ENCODE measurements at places on chromosomes 6 and 20. TPM values are rescaled to one million over a fixed set of nuclear protein-coding genes. Genes with fewer than 3 reads are reported as not detected.

The OPRL1 gene
- total RNA-seq = 2.1 TPM

The SEMG1 gene
- total RNA-seq = not detected

The GHRH gene
- total RNA-seq = not detected

The LEMD2 gene
- total RNA-seq = 70.4 TPM

The HUS1B gene
- total RNA-seq = 1.8 TPM

The GPSM3 gene
- total RNA-seq = 7.5 TPM

The KCNG1 gene
- total RNA-seq = 6.3 TPM

The FNDC1 gene
- total RNA-seq = 0.64 TPM

The SRMS gene
- total RNA-seq = not detected

The HRH3 gene
- total RNA-seq = not detected

The TLDC2 gene
- total RNA-seq = 0.26 TPM

The LPA gene
- total RNA-seq = not detected

DNA sequence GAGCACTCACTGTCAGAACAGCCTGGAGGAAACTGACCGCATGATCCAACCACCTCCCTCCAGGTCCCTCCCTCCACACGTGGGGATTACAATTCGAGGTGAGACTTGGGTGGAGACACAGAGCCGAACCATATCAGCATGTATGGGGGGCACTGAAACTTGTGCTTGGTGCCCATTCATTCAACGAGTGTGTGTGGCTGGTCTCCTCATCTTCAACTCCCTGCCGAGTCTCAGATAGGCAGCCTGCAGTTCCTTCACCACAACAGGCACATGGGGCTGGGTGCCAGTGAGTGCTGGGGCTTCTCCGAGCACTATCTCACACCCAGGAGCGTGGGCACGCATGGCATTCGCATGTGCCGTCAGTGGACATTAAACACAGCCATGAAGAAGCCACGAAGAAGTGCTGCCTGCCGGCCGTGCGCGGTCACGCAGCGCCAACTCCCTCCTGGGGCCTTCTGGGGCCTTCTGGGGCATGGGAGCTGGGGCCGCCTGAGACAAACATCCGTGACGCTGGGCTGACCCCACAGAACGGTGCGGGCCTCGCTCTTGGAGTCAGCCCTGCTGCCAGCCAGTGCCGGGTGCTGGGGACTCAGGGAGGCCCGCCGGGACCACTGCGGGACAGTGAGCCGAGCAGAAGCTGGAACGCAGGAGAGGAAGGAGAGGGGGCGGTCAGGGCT is 714 bp upstream of the RTEL1 start:
- H3K27ac ChIP-seq = peak overlapping the region; percentile 94
- DNase-seq = no peak
- H3K4me1 ChIP-seq = peaks cover 30% of the 10 kb centered on the region

DNA sequence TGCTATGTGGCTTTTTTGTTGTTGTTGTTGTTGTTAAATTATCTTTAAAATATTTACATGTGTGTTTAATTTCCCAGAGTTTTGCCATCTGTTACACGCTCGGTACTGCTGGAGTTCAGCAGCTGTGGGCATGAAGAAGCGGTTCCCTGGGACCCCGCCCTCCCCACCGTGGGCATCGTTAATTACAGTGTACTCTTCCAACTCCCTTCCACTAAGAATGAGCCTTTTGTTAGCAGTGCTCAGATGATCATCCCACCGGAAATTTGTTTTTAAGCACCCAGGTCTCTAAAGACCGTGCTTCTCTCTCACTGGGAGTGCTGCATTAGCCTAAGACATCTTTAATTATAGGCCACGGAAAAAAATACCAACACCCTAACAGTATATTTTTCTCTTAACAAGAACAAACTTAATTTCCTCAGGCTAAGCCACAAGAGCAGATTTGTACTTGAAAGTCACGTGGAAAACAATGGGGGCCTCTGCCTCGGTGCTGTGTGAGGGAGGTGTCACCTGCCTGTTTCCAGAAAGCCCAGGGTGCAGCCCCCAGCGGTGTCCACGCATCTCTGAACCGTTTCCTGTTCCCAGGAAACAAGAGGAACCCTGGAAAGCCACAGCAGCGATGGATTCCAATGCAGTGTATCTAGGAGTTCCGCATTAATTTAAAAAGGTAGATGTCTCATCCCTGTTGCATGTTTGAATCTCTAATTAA is 113.3 kb upstream of the FRMD1 start:
- H3K27ac ChIP-seq = no peak overlapping the region
- no peaks in the 10 kb centered on the region for H3K36me3 ChIP-seq
- peaks cover 23% of the 10 kb centered on the region for H3K27me3 ChIP-seq
- H3K4me1 ChIP-seq = peaks cover 2% of the 10 kb centered on the region
- DNase-seq = peak; percentile 49
- no peak overlapping the region for H3K4me3 ChIP-seq

DNA sequence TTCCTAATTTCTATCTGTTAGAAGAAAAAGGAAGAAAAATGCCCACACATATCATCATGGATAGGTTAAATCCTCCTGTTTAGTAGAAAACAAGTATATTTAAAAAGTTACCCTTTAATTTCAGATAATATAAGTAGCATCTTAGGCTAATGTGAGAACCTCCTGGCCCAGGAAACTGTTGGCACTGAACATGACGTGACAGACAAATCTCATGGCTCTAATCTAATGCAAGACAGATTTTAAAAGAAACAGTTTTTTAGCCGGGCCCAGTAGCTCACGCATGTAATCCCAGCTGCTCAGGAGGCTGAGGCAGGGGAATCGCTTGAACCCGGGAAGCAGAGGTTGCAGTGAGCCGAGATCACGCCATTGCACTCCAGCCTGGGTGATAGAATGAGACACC is 22.9 kb downstream of the CYP39A1 start:
- peaks cover 3% of the 10 kb centered on the region for H3K4me1 ChIP-seq
- H3K36me3 ChIP-seq = no peaks in the 10 kb centered on the region
- H3K4me3 ChIP-seq = no peak overlapping the region
- no peak for DNase-seq

- no peaks in the 10 kb centered on the region for H3K36me3 ChIP-seq
- H3K4me1 ChIP-seq = no peaks in the 10 kb centered on the region
- no peak overlapping the region for H3K27ac ChIP-seq
- H3K27me3 ChIP-seq = peaks cover 55% of the 10 kb centered on the region
- no peak for DNase-seq
- H3K4me3 ChIP-seq = no peak overlapping the region
Observed at GRCh38 chr6:135109761-135110160, 55.1 kb upstream of the HBS1L start.

DNA sequence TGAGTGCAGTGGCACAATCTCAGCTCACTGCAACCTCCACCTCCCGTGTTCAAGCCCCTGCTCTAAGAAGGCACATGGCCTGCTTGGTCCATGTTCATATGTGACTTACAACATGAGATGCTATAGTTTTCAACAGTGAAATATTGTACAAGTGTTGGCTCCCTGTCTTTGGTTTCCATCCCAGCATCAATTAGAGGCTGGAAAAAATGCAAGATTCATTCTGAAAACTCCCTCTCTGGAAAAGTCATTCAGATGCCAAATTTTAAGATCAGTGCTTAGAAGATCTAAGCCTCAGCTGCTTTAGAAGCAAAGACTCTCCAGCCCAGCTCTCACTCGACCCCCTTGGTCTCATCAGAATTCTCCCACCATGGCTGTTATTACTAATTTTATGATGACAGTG is 398.9 kb downstream of the KIF16B start:
- H3K4me1 ChIP-seq = no peaks in the 10 kb centered on the region
- no peak overlapping the region for H3K27ac ChIP-seq
- no peak for DNase-seq
- no peak overlapping the region for H3K4me3 ChIP-seq
- no peaks in the 10 kb centered on the region for H3K36me3 ChIP-seq

- H3K4me1 ChIP-seq = peaks cover 68% of the 10 kb centered on the region
- peak within 1 kb of the TSS; percentile 97 for H3K27ac ChIP-seq
- peak within 1 kb of the TSS; percentile 89 for H3K4me3 ChIP-seq
- no peak for DNase-seq
Observed at GRCh38 chr6:30686009-30686907, at the start of gene PPP1R18. Gene PPP1R18 (minus strand): TSS chr6:30686645. CDS start chr6:30686018, 627 bp downstream.

- H3K4me3 ChIP-seq = no peak overlapping the region
- no peaks in the 10 kb centered on the region for H3K36me3 ChIP-seq
- no peak for DNase-seq
- H3K4me1 ChIP-seq = peaks cover 13% of the 10 kb centered on the region
- no peak overlapping the region for H3K27ac ChIP-seq
Observed at GRCh38 chr20:23612396-23612795, 6.7 kb upstream of the CST9 start.

DNA sequence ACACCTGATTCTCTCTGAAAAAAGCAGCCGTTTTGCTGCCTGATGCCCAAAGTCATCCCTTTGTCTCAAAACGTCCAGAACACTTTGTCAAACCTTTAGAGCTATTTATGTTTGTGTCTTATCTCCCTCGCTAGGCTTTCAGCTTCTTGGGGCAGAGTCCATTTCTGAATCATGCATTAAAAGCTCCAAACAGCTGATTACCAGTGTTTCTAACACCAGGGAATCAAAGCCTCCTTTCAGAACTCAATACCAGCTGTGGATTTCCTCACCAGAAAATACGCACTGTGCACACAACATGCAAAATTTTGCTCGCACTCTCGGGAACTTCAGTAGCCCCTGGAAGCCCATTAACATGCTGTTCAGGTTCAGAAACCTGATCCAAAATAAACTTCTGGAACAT is 333.3 kb downstream of the HACE1 start:
- no peaks in the 10 kb centered on the region for H3K27me3 ChIP-seq
- H3K36me3 ChIP-seq = no peaks in the 10 kb centered on the region
- no peak overlapping the region for H3K4me3 ChIP-seq
- peaks cover 38% of the 10 kb centered on the region for H3K4me1 ChIP-seq

DNA sequence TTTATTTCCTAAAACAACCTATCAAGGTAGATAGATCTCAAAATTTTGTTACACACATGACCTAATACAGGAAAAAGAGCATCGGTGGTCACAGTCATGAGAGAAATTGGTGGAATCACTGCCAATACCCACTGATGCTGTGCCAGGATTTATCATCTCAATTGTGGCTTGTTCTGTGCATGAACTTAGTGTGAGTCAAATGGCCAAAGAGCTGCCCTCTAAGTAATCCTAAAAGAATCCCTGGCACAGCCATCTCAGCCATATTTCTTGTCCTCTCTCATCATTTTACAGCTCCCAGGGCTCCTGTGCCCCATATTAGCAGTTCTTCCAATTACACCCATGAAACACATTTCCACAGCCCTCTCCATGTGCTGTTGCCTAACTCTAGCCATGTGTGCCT is 6.1 kb downstream of the GSTA5 start:
- no peak for DNase-seq
- no peaks in the 10 kb centered on the region for H3K4me1 ChIP-seq
- H3K27me3 ChIP-seq = peaks cover 55% of the 10 kb centered on the region
- H3K36me3 ChIP-seq = no peaks in the 10 kb centered on the region
- H3K4me3 ChIP-seq = no peak overlapping the region

GRCh38 chr20:5945963-5946362 is 4.4 kb downstream of the TRMT6 start:
- H3K4me1 ChIP-seq = peaks cover 19% of the 10 kb centered on the region
- H3K27me3 ChIP-seq = no peaks in the 10 kb centered on the region
- no peak overlapping the region for H3K27ac ChIP-seq
- H3K4me3 ChIP-seq = no peak overlapping the region

DNA sequence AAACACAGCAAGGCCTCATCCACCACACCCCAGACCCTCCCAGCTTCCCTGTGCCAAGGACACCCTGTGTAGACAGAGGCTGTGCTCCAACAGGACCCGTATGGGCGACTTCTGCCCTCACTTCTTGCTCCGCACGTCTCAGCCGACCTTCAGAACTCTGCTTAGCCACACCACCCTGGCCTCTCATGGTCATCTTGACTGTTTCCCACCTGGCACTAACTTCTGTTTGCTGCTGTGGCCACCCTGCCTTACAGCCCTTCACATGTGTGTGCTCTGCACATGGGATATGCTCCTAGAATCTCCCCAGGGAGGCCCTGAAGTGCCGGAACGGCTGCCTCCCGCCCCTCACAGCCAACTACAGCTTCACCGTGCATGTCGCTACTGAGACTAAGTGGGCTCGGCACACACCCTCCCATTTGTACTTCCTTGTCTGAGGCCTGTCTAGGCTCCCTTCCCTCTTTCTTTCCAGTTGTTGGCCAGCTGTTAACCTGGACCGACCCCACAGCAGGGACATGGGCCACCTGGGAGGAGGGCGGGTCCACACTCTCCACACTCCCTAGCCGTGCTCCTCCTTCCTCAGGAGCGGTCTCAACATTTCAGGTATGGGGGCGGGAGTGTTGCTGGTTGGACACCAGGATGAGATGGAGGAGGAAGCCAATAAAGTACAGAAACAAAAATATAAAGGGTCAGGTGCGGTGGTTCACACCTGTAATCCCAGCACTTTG is 69.6 kb downstream of the PYGB start:
- DNase-seq = no peak
- peaks cover 4% of the 10 kb centered on the region for H3K36me3 ChIP-seq
- H3K4me3 ChIP-seq = no peak overlapping the region
- H3K27me3 ChIP-seq = no peaks in the 10 kb centered on the region
- H3K27ac ChIP-seq = no peak overlapping the region

- H3K36me3 ChIP-seq = no peaks in the 10 kb centered on the region
- peaks cover 4% of the 10 kb centered on the region for H3K4me1 ChIP-seq
- peaks cover 8% of the 10 kb centered on the region for H3K27me3 ChIP-seq
- no peak overlapping the region for H3K4me3 ChIP-seq
- DNase-seq = no peak
- no peak overlapping the region for H3K27ac ChIP-seq
Observed at GRCh38 chr20:59584278-59584925, 19.9 kb upstream of the PHACTR3 start.

- H3K27me3 ChIP-seq = no peaks in the 10 kb centered on the region
- no peaks in the 10 kb centered on the region for H3K36me3 ChIP-seq
- H3K27ac ChIP-seq = no peak overlapping the region
Observed at GRCh38 chr6:72844614-72845013, 222.8 kb downstream of the KCNQ5 start.

DNA sequence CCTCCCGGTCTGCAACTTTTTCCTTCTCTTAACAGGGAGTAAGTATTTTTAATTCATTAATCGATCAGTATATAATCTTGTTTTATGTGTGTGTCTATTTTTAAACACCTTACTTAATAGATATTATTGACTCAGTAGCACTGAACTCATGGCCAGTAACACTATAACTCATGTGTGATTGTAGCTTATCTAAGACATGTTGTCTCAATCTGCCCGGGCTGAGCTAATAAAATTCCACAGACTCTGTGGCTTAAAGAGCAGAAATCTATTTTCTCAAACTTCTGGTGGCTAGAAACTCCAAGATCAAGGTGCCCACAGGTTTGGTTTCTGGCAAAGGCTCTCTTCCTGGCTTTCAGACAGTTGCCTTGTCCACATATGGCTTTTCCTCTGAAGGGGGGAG is 68.8 kb upstream of the TNFAIP3 start:
- DNase-seq = no peak
- H3K36me3 ChIP-seq = no peaks in the 10 kb centered on the region
- H3K27ac ChIP-seq = no peak overlapping the region
- no peaks in the 10 kb centered on the region for H3K4me1 ChIP-seq
- no peak overlapping the region for H3K4me3 ChIP-seq
- H3K27me3 ChIP-seq = no peaks in the 10 kb centered on the region

DNA sequence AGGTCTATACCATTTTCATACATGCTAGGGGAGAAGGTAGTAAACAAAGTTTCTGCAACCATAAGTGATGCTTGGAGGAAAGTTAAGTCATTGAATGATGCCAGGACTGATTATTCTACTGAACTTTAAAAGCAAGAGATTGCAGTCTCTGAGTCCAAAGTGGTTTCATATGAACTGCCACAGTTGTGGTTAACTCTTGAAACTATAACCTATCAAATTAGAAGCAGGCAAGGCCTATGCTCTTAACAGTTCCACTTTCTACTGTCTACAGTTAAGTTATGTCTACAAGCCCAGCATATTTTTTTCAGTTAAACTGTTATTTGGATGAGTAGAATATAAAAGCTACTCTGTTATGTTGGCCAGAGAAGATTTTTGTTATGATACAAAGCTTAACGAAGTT is 326.5 kb upstream of the RUNX2 start:
- H3K4me3 ChIP-seq = no peak overlapping the region
- no peak overlapping the region for H3K27ac ChIP-seq
- H3K36me3 ChIP-seq = peaks cover 6% of the 10 kb centered on the region
- DNase-seq = no peak
- peaks cover 4% of the 10 kb centered on the region for H3K4me1 ChIP-seq
